ENCODE measurements at places on chromosomes 7 and 10.

GRCh38 chr7:144516729-144517525 lies 113.4 kb upstream of the NOBOX start:
- DNase-seq = no peak

DNA sequence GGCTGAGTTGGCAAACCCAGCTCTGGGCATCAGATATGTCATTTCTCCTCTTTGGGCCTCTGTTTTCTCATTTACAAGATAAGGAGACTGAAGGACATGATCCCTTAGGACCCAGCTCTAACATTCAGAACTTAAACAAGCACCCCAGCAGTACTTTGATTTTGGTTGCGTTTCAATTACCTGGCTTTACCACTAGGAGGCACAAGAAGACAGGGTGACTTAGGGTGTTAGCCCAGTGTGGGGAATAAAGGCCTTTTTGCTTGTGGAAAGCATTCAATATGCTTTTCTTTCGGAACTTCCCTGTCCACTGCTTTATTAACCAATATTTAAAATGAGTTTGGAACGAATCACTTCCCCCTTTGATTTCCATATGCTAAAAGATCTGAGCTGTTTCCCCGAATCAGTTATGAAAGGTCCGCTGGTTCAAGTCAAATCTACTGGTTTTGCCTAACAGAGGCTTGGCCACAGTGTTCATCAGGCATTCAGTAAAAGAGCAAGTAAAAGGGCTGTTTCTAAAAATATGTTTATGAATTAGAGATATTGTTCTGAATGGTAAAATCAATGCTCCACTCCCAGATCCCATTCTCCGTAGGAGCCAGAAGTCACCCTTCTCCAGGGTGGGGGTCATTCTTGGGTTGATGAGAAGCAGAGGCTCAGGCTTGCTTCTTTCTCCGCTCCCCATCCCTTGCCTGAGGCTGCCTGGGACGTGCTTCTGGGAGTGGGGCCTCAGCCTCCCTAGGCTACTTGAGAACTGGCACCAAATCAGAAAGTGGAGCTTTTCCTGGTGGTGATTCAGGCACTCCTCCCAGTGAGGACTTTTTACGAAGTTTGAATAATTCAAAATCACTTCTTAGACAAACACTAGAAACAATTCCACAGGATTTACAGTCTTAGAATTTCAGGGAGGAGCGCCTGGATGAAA lies 105.5 kb downstream of the MYOF start:
- DNase-seq = peak; percentile 87

GRCh38 chr10:91690996-91691676 lies 58.3 kb upstream of the PPP1R3C start:
- DNase-seq = no peak

DNA sequence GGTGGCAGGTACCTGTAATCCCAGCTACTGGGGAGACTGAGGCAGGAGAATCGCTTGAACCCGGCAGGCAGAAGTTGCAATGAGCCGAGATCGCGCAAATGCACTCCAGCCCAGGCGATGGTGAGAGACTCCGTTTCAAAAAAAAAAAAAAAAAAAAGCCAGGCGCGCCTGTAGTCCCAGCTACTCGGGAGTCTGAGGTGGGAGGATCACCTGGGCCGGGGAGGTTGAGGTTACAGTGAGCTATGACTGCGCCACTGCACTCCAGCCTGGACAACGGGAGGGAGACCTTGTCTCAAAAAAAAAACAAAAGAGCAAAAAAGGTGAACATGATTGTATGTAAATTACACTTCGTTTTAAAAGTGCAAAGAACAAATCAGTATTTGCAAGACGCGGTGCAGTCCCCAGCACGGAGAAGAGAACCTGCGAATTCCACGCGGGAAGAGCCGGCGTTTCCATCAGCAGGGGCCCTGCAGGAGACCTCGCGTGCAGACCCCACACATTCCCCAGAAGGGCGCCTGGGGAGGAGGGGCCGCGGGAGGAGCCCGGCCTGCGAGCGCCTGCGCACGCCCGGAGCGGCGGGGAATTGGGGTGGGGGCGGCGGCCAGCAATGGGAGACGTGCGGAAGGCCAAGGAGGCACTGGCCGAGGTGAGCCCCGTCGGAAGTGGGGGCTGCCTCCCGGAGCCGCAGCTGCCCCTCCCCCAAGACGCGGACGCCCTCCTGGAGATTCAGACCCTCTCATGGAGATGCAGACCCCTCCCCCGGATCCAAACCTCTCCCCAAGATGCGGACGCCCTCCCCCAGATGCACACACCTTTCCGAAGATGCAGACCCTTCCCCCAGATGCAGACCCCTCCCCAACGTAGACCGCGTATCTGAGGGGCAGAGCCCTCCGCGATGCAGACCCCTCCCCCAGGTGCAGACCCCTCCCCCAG lies 16.7 kb upstream of the SUN1 start:
- no peak for DNase-seq

DNA sequence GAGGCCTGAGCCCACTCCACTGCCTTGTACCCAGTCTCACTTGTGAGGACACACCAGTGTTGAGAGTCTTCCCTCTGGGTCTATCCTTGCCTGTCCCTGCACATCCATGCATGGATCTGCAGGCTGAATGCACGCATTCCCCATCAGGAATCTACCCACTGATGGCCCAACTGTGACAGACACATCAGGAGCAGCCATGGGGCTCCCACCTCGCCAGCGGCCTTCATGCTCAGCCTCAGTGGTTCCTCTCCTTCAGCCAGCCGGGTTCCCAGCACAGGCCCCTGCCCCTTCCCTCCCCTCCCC lies 21.3 kb downstream of the ANTXRL start:
- no peak for DNase-seq

GRCh38 chr10:98855403-98856189 lies 380.1 kb downstream of the HPSE2 start:
- no peak for DNase-seq

DNA sequence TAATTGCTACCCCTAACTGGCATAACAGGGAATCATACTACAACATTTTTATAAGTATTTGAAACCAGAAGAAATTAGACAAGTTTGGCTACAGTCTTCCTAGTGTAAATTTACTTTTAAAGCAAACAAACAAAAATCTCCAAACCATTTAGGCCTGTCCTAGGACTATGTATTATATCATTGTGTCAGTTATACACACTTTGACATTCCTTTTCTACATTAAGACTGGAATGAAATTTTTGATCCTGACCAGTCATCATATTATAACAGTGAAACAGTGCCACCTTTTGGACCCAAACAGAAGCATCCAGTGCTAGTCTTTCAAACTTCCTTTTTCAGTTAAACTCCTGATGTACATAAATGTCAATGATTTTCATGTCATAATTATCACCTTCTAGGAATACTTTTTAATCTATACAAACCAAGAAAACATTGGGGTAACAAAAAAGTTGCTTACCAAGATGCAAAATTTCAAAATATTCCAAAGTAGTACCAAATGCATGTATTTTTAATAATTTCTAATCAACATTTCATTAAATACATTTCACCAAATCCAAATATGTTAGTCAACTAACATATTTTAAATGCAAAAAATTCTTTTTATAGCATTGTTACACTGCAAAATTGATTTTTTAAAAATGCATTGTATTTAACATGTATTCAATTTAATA lies 75.7 kb downstream of the IMMP2L start:
- peak; percentile 48 for DNase-seq
